ENCODE measurements at places on chromosomes 3 and 15. TPM values are rescaled to one million over a fixed set of nuclear protein-coding genes. Genes with fewer than 3 reads are reported as not detected.

CNBP gene
- total RNA-seq = 476 TPM

XCR1 gene
- total RNA-seq = not detected

SLC9C1 gene
- total RNA-seq = not detected

MKRN2 gene
- total RNA-seq = 25.5 TPM

ECE2 gene
- total RNA-seq = not detected

CD96 gene
- not detected for total RNA-seq

PARP15 gene
- total RNA-seq = not detected

APOD gene
- not detected for total RNA-seq

YEATS2 gene
- total RNA-seq = 26.6 TPM

LRRC34 gene
- total RNA-seq = 3.9 TPM

MRPS22 gene
- total RNA-seq = 147 TPM

PATL2 gene
- not detected for total RNA-seq
